LHCN-M2 (cell line): ENCODE measurements at places on chromosomes 2 and 18. TPM values are rescaled to one million over a fixed set of nuclear protein-coding genes. Genes with fewer than 3 reads are reported as not detected.

MYL1 gene
- total RNA-seq: 0.34 TPM in 1 of 2 replicates, not detected in the other

ABCG5 gene
- total RNA-seq: not detected in 2 replicates

ALPI gene
- not detected in 2 replicates for total RNA-seq

INHA gene
- not detected in 2 replicates for total RNA-seq

UCN gene
- 1.2 and 2.2 TPM in 2 replicates for total RNA-seq

COLEC11 gene
- total RNA-seq: not detected in 2 replicates
